CD8-positive, alpha-beta memory T cell (primary cell): ENCODE measurements at places on chromosomes 16 and 17. TPM values are rescaled to one million over a fixed set of nuclear protein-coding genes. Genes with fewer than 3 reads are reported as not detected.

- no peak overlapping the region for H3K4me3 ChIP-seq
- no peak for DNase-seq
- H3K36me3 ChIP-seq = peaks cover 21% of the 10 kb centered on the region
- peaks cover 22% of the 10 kb centered on the region for H3K4me1 ChIP-seq
- no peak overlapping the region for H3K27ac ChIP-seq
These were observed 23.5 kb upstream of the RPL13 start for GRCh38 chr16:89536886-89537548.

NPIPA8 gene
- 18.7 TPM for total RNA-seq

DNA sequence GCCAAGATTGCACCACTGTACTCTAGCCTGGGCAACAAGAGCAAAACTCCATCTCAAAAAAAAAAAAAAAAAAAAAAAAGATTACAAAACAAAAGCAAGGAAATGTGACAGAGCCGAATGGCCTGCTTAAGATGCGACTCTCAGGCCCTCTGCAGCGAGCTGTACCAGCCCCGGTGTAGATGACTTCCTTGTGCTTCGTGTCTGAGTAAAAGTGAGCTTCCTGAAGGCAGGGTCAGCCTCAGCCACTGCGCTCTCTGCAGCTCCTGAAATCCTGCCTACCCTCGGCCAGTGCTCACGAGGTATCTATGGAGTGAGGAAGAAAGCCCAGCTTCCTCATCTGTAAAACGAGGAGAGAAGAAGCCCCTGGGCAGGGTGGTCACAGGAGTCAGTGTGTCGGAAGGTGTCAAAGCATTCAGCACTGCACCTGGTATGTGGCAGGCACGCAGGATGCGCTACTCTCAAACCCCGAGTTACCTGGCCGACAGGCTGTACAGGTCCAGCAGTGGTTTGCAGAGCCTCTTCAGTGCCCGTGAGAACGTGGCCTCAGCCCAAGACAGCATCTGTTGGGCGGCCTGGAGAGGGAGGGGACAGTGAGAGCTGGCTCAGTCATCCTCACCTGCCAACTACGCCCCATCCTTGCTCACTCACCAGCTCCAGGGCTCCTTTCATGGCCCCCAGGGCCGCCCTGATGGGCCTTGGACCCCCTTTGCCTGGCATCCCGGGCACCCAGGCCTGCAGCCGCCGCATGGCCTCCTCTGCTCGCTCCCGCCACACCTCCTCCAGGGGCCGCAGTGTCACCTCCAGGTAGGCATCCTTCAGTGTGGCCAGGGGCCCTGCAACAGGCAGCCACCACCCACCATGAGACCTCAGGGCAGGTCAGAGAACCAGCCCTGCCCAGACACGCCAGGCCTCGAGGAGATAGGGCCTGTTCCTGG lies 44.6 kb downstream of the RMI2 start:
- no peaks in the 10 kb centered on the region for H3K27me3 ChIP-seq
- H3K4me1 ChIP-seq = no peaks in the 10 kb centered on the region
- no peak overlapping the region for H3K4me3 ChIP-seq

DNA sequence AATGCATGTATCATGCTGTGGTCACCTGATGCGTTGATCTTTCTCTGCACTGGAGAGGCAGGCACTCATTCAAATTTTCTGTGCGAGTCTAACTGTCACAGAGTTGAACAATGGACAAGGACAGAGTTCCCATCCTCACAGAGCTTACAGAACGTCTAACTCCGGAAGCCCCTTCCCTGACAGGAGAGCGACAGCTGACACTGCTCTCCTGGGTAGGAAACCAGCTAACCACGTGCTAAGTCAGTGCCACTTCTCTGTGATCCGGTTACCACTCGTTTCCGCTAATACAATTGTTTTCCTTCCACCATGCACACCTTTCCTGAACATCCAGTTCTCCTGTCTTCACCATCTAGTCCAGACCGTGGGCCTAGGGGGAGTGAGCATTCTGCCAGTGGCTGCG lies 11.3 kb downstream of the KLHDC4 start:
- H3K27ac ChIP-seq = no peak overlapping the region
- DNase-seq = peak; percentile 19
- peaks cover 23% of the 10 kb centered on the region for H3K4me1 ChIP-seq
- no peaks in the 10 kb centered on the region for H3K27me3 ChIP-seq

- no peaks in the 10 kb centered on the region for H3K27me3 ChIP-seq
- DNase-seq = no peak
- no peaks in the 10 kb centered on the region for H3K36me3 ChIP-seq
- H3K27ac ChIP-seq = no peak overlapping the region
- peaks cover 51% of the 10 kb centered on the region for H3K4me1 ChIP-seq
These were observed 18.9 kb downstream of the XYLT1 start for GRCh38 chr16:17451843-17452242.

DNA sequence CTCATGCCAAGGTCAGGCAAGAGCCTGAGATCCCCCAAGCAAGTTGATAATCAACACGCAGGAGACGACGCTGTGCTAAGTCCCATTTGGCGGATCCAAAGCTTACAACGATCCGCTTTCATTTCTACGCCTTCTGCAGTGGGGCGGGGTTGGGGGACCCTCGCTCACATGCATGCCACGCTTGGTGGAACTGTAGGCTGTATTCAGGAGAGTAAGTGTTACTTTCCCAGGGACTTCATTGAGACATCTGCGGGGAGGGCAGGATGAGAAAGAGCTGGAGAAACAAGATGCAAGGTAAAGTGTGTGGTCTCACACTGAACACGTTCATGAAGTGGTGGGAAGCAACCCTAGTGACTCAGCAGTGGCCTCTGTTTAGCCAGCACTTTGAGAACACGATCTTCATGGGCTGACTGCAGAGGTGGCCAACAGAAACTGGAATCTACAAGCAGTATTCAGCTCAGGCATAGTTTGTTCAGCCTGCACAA lies 100.5 kb downstream of the XYLT1 start:
- no peaks in the 10 kb centered on the region for H3K36me3 ChIP-seq
- peak overlapping the region; percentile 79 for H3K27ac ChIP-seq
- H3K4me3 ChIP-seq = peak overlapping the region; percentile 72
- DNase-seq = peak; percentile 52
- peaks cover 85% of the 10 kb centered on the region for H3K4me1 ChIP-seq
- H3K27me3 ChIP-seq = no peaks in the 10 kb centered on the region
